ENCODE measurements at places on chromosomes 6 and 20. TPM values are rescaled to one million over a fixed set of nuclear protein-coding genes. Genes with fewer than 3 reads are reported as not detected.

- DNase-seq: no peak
These were observed 234.7 kb downstream of the BTBD9 start for GRCh38 chr6:38404900-38405556.

GRCh38 chr6:108353853-108354252 lies 59.0 kb downstream of the AFG1L start:
- DNase-seq: no peak

DNA sequence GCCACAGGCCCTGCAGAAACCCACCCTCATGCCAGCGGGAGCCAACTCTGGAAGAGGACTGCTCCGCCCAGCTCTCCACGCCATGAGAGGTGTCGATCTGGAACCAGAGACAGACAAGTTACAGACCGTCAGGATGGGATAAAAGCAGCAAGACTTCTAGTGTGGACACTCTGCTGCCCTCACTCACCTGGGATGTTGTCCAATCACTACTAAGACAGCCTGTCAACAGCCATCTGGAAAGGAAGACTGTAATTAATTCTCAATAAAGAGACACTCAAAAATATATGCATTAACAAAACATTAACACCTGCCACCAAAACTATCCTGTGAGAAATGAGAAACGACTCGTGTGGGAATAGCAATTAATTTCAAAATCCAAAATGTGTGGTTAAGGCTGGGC lies 28.3 kb downstream of the SLC2A4RG start:
- DNase-seq: no peak

DNA sequence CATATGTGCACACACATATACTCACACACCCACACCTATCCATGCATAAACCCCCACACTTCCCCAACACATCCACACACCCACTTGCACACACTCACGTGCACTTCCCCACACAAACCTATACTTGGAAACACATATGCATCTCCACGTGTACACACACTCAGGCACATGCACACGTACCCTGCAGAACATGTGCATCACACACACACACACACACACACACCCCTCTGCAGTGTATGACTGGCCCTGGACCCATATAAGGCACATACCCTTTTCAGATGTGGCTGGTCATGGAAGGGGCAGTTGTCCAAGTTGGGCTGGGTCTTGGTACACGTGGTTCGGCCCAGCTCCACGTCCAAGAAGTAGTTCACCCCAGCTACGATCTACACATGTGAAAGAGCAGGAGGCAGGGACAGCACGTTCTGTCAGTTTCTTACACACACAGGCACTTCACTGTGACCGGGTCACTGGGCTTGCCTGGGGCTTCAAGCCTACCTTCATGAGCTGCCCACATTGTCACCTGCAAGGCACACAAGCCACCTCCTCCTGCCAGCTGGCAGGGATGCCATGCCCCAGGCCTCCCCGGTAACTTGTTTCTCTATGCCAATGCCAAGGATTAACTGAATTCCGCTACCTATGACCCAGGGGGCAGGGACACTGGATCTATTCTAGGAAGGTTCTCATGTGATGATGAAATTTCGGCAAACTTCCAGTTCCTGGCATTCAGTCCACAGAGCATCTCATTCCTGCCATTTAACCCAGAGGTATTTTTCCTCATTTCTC lies 2.6 kb downstream of the CST3 start:
- peak; percentile 55 for DNase-seq

GRCh38 chr6:45192556-45192955 lies 135.6 kb upstream of the RUNX2 start:
- DNase-seq: no peak

GRCh38 chr6:161971043-161971442 lies 697.2 kb upstream of the AGPAT4 start:
- no peak for DNase-seq

The DEFB124 gene
- not detected for total RNA-seq

The SLC17A1 gene
- total RNA-seq: 0.18 TPM

The ELOVL4 gene
- total RNA-seq: 0.46 TPM

The RFX6 gene
- total RNA-seq: not detected

The SGK2 gene
- 0.41 TPM for total RNA-seq

The EEF1A2 gene
- total RNA-seq: 160 TPM

The MTFR2 gene
- not detected for total RNA-seq
